ENCODE measurements at places on chromosomes 2 and 18. TPM values are rescaled to one million over a fixed set of nuclear protein-coding genes. Genes with fewer than 3 reads are reported as not detected.

RBM44 gene
- total RNA-seq: 1.4 TPM

PRKAG3 gene
- not detected for total RNA-seq

DNA sequence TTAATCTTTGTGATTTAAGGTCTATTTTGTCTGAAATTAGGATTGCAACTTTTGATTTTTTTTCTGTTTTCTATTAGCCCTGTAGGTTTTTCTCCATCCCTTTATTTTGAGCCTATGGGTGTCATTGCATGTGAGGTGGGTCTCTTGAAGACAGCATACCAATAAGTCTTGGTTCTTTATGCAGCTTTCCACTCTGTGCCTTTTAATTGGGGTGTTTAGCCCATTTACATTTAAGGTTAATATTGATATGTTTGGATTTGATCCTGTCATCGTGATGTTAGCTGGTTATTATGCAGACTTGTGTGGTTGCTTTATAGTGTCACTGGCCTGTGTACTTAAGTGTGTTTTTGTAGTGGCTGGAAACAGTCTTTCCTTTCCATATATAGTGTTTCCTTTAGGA, 17.7 kb downstream of the EHBP1 start:
- DNase-seq: no peak

- no peak for DNase-seq
Observed at GRCh38 chr2:240405133-240405532, 30.3 kb upstream of the GPC1 start.

- no peak for DNase-seq
Observed at GRCh38 chr2:197677056-197677455, 1.7 kb upstream of the RFTN2 start.
